Stimulated activated CD4-positive, alpha-beta T cell treated with anti-CD3 and anti-CD28 coated beads, Interleukin-12 subunit alpha, Interleukin-12 subunit beta, amount 100 ng/mL, for 48 hours (primary cell): ENCODE measurements at places on chromosomes 2 and 18.
A peak's percentile ranks its signal among the peaks of the same experiment; 100 is the strongest.

DNA sequence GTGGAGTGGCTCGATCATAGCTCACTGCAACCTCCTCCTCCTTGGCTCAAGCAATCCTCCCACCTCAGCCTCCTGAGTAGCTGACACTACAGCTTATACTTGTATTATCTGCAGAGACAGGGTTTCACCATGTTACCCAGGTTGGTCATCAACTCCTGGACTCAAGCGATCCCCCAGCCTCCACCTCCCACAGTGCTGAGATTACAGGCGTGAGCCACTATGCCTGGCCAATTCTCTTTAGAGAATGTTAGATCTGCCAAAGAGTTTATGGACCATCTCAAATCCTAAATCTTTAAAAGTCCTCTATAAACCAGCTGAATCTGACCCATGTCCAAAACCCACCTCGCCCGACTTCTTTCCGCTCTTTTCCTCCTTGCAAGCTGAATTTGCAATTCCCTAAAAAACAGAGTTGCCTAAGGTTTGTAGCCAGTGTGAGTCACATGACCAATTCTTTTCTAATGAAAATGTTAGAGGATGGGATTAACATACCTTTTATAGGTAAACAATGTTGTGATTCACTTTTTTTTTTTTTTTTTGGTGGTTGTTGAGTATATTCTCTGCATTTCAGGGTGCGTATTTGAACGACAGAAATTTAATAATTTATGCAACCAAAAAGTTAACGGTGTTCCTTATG, 2.4 kb upstream of the PMAIP1 start:
- DNase-seq: no peak

- DNase-seq: no peak
Observed at GRCh38 chr2:192035731-192036442, 158.8 kb downstream of the TMEFF2 start.

DNA sequence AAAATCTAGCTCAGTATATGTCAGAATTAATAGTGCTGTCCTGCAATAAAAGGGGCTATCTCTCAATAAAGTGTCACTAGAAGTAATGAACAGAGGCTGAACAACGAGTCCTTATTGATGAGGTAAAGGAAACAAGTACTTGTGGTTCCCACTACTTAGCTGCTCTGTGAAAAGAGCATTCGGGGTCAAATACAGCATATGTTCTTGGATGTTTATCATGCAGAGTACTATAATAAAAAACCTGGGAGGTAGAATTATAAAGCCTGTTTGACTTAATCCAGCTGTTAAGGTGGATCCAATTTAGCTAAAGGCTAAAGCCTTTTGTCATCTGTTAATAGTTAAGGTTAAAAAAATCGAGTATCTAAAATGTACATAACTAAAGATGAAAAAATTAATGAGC, 32.4 kb downstream of the SLC35F5 start:
- no peak for DNase-seq

DNA sequence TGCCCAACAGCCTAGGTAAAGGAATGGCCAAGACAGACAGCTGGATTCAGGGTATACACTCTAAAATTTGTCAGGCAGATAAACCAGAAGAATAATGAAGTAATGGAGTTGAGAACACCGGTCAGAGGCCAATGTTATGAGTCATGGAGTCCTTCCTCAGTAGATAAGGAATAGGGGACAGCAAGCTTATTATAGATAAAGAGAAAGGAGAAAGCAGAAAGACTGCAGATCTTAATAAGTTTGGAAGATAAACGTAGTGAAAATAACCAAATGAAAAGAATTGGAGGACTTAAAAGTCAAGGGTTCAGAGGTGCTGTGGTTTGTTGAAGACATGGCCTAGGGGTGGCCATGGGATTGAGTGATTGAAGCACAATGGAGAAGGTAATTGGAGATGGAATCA, 63.5 kb upstream of the NFE2L2 start:
- DNase-seq: no peak

DNA sequence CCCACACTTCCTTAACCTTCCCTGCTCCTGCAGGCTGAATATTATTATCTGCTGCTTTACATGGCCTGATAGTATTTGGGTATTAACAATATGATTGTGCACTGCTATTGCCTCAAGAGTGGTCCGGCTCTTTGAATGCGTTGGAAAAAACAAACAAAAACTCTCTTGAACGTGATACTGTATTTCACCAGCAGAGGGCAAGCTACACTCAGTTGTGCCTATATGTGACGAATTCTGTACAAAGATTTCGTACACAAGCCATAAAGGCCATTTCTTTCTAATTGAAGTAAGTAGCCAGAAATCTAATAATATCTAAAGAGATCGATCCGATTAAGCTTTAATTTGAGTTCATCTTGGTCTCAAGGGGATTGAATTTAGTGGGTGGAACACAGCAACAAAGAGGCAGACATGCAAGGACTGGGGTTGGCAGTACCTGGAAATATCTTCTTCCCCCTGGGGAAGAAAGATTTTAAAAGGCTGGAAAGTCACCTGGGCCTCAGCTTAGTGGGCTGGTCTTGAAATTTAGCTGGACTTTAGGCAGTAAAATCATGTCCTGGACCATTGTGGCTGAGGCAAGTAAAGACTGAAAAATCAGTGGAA, 49.3 kb upstream of the RAB6D start:
- peak; percentile 51 for DNase-seq
